ENCODE measurements at places on chromosomes 3 and 15.

DNA sequence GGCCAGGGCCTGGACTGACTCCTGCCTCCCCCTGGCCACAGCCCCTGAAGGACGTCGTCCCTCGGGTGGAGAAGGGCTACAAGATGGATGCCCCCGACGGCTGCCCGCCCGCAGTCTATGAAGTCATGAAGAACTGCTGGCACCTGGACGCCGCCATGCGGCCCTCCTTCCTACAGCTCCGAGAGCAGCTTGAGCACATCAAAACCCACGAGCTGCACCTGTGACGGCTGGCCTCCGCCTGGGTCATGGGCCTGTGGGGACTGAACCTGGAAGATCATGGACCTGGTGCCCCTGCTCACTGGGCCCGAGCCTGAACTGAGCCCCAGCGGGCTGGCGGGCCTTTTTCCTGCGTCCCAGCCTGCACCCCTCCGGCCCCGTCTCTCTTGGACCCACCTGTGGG, 10.3 kb upstream of the LMAN1L start:
- DNase-seq: no peak

DNA sequence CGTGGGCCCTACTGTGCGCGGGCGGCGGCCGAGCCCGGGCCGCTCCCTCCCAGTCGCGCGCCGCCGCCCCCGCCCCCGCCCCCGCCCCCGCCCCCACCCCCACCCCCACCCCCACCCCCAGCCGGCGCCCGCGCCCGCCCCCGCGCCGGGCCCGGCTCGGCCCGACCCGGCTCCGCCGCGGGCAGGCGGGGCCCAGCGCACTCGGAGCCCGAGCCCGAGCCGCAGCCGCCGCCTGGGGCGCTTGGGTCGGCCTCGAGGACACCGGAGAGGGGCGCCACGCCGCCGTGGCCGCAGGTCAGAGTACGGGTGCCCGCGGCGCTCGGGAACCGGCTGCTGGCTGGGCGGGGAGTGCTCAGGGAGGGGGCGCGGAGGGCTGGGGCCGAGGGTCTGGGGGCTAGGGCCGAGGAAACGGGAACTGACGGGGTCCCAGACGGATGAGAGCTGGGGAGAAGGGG, 1.1 kb upstream of the PPARG start:
- DNase-seq: no peak

DNA sequence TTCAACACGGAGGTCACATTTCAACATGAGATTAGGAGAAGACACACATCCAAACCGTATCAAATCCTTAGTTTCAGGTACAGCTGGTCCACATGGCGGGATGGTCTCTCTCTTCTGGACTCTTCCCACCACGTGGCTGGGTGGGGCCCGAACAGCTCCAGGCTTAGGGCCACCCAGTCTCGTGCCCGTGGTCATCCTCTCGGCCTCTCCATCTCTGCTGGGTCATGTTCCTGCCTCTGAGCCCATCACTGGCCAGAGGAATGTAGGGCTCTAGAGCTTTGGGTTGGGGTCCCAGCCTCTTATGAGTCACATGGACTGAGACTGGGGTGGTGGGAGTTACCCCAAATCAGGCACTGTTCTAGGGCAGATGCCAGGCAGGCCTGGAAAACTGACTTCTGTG, 12.2 kb downstream of the SYNM start:
- DNase-seq: no peak

DNA sequence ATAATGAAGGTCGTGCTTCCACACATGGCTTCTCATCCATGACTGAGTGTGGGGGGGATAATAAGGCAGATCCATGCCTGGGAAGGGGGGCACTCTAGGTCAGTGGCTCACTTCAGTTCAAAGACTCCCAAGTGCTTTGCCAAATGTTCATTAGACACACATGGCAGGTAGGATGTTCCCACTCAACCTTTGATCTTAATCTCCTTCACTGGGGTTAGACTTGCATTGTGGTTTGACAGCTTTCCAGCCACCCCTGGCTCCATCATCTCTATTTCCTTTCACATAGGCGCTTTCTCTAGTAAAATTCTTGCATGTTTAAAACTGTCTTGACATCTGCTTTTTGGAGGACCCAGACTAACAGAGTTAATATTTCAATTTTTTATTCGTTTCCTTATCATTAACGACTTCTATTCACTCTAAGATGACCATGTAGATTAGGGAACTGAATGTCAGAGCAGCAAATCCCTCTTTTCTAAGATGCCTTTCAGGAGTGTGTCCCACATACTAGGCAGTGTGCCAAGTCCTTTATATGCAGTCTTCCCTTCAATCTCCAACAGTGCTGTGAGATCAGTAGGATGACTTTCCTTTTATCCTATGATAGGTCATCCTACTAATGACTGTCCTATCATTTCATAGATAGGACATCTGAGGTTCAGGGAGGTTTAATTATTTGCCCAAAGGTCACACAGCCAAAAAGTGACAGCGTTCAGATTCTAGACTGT, 57.9 kb downstream of the BTD start:
- no peak for DNase-seq

GRCh38 chr3:32667072-32667582, 17.9 kb upstream of the CNOT10 start:
- no peak for DNase-seq

GRCh38 chr3:53837331-53837730, 8.9 kb downstream of the CHDH start:
- no peak for DNase-seq

GRCh38 chr15:65740148-65740547, 51.9 kb downstream of the DENND4A start:
- DNase-seq: no peak

DNA sequence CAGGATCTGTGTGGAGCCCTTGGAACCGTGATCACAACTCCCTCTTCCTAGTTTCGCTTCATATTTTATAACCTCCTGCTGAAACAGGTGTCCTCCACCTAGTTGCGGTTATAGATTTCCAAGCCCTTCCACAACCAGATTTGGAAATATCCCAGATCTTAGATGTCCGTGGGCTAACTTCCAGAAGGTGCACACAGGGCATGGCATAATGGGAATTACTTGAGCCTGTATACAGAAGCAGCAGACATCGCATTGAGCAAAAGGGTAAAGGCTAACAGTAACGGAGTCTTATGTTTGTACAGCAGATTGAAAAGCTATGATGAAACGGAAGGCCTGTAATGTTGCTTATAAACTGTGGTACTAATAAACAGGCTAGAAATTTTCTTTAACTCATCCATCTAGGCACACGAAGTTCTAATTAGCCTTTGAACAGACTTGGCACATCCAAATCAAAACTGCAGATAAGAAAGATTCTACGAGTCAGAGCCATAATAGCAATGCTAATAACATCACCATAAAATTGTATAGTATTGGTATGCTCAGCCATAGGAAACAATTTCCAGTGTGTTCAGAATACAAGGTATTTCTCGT, 1.2 kb upstream of the USF3 start:
- no peak for DNase-seq

GRCh38 chr3:188595890-188596376, 442.0 kb downstream of the LPP start:
- DNase-seq: no peak

GRCh38 chr3:111784001-111784400, 75.1 kb upstream of the PHLDB2 start:
- no peak for DNase-seq

- DNase-seq: no peak
Observed at GRCh38 chr3:195877136-195877715, 31.1 kb downstream of the TNK2 start.
